CD4-positive, alpha-beta T cell treated with Interleukin-12 subunit alpha and Interleukin-12 subunit beta, for 1 hour (primary cell): ENCODE measurements at places on chromosomes 13 and 19.

DNA sequence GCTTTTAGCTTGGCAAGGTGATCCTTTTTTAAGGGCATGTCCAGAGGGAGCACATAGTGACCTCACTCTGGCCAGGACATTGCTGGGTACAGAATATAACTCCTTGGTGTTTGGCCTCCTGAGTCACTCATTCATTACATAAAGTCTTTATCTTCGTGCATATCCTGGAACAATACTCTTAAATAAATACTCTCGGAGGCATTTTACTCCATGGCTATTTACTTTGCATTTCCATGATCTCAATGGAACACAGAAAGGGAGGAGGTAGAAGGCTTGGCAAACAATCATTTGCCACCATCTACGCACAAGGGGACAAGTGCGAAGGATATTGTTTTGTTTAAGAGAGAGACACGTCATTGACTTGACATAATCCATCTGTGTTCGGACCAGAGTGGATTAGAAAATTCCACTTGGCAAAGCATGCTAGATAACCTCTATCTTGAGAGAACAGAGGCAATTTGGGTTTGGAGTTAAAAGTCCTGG lies 210.0 kb downstream of the IRS2 start:
- DNase-seq = no peak

- no peak for DNase-seq
These were observed 23.0 kb downstream of the GPC6 start for GRCh38 chr13:93249364-93250306.

- DNase-seq = peak; percentile 40
These were observed 11.9 kb upstream of the ITM2B start for GRCh38 chr13:48220981-48221685.

DNA sequence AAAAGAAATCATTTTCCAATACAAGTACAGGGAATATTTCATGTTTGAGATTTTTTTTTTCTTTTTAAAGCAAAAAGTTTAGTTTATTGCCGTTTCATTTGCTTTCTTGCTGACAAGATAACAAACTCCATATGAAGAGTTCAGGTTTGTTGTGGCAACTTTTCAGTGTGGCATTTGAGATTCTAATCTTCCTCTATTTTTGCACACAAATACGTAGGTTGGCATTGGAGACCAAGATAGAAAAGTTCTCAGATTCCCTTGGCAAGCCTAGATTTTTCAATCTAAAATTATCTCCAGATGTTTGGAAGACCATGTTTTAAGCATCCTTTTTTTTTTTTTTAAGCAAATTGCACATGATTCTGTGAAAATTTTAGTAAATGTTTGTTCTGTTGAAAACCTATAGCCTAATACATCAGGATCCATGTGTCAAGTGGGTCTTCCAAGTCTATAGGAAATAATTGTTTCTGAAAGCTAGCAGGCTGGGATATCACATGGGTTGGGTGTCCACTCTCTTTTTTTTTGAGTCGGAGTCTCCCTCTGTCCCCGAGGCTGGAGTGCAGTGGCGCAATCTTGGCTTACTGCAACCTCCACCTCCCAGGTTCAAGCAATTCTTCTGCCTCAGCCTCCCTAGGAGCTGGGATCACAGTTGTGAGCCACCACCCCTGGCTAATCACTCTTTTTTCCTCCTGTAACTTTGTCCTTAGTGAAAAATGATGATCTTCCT lies 2.6 kb downstream of the GARRE1 start:
- no peak for DNase-seq

- no peak for DNase-seq
These were observed 365.2 kb downstream of the PCDH17 start for GRCh38 chr13:57996717-57997116.

GRCh38 chr13:32468502-32469142 lies 40.7 kb upstream of the N4BP2L1 start:
- DNase-seq = no peak

DNA sequence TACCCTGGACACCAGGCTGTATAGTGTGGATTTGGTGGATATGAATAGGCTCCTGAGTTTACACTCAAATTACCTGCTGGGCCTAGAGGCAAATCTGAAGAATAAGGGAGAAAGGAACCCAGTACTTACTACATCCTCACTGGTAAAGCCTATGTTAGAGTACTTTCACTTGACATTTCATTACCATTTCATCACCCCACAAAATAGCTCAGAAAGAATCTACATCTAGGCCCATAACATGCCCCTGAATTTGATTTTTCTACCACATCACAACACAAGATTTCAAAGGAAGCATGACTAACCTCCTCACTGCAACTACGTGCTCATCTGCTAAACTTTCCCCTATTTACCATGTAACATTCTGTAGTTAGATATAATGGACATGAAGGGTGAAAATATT lies 43.3 kb downstream of the VWA8 start:
- DNase-seq = peak; percentile 11

- peak; percentile 85 for DNase-seq
These were observed at the start of gene ZNF471 for GRCh38 chr19:56507446-56508289. ZNF471 (plus strand) TSS chr19:56507855; CDS start chr19:56511572, 3,717 bp downstream.

DNA sequence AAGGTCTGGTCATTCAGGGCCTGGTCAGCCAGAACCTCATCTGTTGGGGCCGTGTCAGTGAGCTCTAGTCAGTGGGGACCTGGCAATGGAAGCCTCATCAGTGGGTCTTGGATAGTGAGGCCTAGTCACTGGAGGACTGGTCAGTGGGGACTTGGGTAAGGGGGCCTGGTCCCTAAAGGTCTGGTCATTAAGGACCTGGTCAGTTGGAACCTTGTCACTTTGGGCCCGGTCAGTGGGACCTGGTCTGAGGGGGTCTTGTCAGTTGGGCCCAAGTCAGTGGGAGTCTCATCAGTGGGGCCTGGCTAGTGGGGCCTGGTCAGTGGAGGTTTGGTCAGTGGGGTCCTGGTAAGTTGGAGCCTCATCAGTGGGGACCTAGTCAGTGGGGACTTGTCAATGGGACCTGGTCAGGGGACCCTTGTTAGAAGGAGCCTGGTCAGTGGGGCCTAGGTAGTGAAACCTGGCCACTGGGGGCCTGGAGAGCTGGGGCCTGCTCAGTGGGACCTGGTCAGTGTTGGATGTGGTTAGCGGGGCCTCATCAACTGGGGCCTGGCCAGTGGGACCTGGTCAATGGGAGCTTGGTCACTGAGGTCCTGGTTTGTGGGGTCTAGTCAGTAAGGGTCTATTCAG lies 43.7 kb upstream of the TPM4 start:
- DNase-seq = no peak

GRCh38 chr19:48815870-48816501 lies 5.2 kb upstream of the BCAT2 start:
- peak; percentile 45 for DNase-seq

GRCh38 chr19:9709305-9709704 lies 34.4 kb upstream of the ZNF562 start:
- no peak for DNase-seq

GRCh38 chr13:20461860-20462532 lies 63.7 kb downstream of the CRYL1 start:
- DNase-seq = no peak

- no peak for DNase-seq
These were observed 1.1 kb downstream of the ZNF135 start for GRCh38 chr19:58060231-58060630.
